CD4-positive, alpha-beta T cell treated with Interleukin-15 for 1 hour (primary cell): ENCODE measurements at places on chromosomes 2 and 18.

- peak; percentile 24 for DNase-seq
These were observed 24.5 kb downstream of the DARS1 start for GRCh38 chr2:135960656-135961551.

DNA sequence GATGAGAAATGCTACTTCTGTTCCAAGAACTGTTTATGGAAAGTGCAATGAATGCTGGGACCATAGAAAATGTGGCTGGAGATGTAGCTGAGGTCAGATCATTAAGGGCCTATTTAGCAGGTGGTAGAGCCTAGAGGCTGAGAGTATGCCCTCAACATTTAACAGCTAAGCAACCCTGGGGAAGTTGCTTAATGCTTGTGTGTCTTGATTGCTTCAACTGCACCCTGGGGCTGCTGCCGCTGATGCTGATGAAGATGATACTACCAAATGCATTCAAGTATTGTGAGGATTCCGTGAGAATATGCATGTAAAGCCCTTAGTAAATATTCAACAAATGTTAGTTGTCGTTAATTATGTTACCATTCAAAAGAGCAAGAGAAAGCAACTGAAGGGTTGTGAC lies 273.2 kb downstream of the BCL11A start:
- no peak for DNase-seq

- peak; percentile 40 for DNase-seq
These were observed 53.0 kb upstream of the ALPP start for GRCh38 chr2:232325324-232326273.

- no peak for DNase-seq
These were observed 21.0 kb downstream of the SNORC start for GRCh38 chr2:232890896-232891601.

DNA sequence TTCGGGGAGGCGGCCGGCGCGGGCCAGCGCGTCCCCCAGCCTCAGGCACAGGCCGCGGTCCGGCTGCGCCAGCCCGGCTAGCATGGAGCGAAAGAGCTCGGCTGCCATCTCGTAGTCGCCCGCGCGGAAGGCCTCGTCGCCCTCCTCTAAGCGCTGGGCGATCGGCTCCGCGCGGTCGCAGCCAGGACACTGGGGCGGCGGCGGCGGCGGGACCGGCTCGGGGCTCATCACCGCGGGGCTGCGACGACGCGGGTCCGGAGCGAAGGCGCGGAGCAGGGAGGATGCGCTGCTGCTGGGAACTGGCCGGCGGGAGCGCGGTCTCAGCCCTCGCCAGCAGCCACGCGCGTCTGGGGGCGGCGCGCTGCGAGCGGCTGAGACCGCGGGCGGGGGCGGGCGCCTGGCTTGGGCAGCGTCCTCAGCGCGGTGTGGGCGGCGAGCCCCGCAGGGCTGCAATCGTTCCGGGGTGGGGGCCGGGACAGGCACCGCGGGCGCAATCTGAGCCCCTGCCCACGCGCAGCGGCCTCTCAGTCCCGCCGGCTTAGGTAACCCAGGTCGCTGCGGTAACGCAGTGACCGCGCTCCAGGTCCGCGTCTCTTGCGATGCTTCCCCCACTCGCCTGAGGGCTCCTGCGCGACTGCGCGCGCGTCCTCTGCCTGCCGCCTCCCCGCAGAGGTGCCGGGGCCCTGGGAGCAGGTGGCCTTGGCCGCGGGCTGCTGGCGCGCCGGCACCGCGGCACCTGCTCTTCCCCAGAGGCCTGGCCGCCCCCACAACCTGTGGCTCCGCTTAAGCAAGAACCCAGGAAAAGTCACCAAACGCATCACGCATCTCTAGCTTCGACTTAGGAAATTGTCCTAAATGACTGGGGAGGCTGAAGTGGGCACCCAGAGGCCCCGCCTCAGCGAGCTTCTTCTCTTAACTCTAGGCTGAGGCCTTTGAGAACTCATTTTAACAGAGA lies at the start of gene LONRF2:
Gene LONRF2, minus strand, starts transcription at position 636 of the 955 bp plus-strand sequence. Its CDS starts 408 bp downstream, at position 228.
- DNase-seq, result no peak

DNA sequence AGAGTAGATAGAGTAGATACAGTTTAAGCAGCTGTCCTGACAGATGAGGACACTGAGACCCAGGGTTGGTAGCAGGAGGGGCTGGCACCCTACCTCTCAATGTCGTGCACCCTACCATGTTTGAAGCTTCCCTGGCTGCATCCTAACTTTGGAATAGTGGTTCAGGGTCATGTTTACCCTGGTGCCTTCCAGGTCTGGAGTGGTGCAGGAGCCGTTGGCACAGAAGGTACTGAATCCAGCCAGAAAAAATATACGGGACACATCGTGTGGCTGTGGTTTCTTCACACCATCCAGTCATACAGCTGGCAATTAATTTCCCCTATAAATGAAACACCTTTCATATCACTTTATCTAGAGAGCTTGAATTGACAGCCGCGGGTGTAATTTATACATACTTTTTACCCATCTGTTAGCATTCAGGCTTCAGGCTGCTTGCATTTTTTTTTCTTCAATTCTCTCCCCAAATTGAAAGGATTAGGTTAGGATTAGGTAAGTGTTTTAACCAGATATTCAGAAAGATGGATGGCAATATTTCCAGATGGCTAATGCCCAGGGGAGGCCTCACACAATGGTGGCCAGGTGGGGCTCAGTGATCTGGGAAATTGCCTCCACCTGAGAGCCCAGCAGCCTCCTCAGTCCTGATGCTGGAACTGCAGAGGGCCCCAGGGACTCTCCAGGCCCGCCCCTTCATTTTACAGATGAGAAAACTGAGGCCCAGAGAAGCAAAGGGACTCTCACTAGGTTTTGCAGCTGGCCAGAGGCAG lies 127.0 kb downstream of the CELF4 start:
- no peak for DNase-seq

DNA sequence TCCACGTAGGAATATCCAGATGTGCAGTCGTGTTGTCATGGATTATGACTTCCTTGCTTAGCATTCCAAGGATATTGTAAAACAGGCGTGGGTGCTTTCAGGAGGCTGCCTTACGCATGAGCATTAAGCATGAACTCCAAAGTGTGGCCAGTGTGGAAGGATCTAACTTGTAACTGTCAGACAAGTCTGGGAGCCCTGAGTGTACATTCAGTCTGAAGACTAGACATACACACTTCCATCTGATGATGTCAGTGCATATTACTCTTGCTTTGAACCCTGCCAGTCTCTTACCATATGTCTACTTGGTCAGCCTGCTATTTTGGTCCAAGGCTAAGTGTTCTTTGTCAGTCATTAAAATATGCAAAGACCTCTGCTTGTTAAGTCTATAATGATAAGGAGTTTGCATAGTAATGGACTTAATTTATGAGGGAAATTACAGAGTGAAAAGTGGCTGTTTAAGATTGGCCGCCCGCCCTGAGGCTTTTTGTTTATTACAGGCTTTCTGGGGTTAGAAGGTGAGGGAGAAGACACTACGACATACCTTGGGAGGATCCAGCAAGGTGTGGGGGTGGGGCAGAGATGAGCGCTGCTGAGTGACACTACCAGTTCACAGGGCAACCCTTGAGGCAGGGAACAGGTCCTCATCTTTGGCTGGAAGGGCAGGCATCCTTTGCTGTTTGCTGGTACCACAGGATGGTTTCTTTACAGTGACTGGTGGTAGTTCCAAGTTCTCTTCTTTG lies 48.3 kb downstream of the CABLES1 start:
- no peak for DNase-seq
